Stimulated activated CD8-positive, alpha-beta memory T cell treated with anti-CD3 and anti-CD28 coated beads, Interleukin-4, amount 100 ng/mL, for 48 hours (primary cell): ENCODE measurements at places on chromosomes 12 and 14.

GRCh38 chr12:122040579-122041386 is 19.1 kb downstream of the BCL7A start:
- DNase-seq = no peak

GRCh38 chr12:42641221-42641885 is 51.8 kb upstream of the PRICKLE1 start:
- DNase-seq = no peak

GRCh38 chr12:25018146-25018545 is 69.2 kb upstream of the BCAT1 start:
- DNase-seq = no peak

GRCh38 chr12:72872996-72873395 is 600.8 kb downstream of the TRHDE start:
- no peak for DNase-seq

GRCh38 chr12:106179086-106179485 is 40.3 kb upstream of the NUAK1 start:
- no peak for DNase-seq

- DNase-seq = peak; percentile 56
Observed at GRCh38 chr14:102140027-102140749, 491 bp downstream of the WDR20 start.

DNA sequence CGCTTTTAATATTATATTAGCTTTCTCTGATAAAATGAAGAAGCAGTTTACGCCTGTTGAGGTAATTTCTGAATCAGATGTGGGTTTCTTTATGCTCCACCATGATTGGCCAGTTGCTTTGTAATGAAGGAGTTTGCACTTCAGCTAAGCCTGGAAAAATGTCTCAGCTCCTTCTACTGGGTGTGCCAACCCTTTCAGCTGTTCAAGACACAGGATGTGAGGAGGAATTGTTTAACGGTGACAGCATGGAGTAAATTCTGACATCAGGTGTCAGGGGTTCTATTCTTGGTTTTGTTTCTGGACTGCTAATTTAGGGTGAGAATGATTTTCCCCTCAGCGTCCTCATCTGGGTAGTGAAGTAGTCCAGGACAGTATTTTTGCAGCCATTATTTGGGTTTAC is 43.5 kb downstream of the FLRT2 start:
- no peak for DNase-seq
